Mucosa of descending colon (tissue), 3 donors: ENCODE measurements at places on chromosomes 4 and X. TPM values are rescaled to one million over a fixed set of nuclear protein-coding genes. Genes with fewer than 3 reads are reported as not detected.

Gene BEX5
- 2.1 TPM for total RNA-seq

- no peak for DNase-seq
Observed at GRCh38 chr4:146232131-146232722, 17.9 kb downstream of the REELD1 start.

Gene PFKFB1
- total RNA-seq, result 0.29 TPM

Gene MXRA5
- total RNA-seq, result 4.7 TPM

DNA sequence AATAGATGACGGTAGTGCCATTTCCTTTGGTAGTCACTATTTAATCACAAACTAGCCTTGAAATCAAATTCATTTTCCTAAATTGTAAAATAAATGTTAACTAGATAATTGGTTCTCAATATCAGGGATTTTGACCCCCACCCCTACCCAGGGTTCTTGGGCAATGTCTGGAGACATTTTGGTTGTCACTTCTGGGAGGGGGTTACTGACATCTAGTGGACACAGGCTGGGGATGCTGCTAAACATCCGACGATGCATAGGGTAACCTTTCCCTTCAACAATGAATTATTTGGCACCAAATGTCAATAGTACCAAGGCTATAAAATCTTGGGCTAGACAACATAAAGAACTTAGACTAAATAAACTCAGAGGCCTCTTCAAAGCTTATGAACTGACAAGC, 285.8 kb upstream of the TRPC5 start:
- no peak for DNase-seq
